ENCODE measurements at places on chromosomes 12 and 14. TPM values are rescaled to one million over a fixed set of nuclear protein-coding genes. Genes with fewer than 3 reads are reported as not detected.

The KRT6C gene
- total RNA-seq, result not detected

The APOF gene
- not detected for total RNA-seq

The TNFAIP2 gene
- total RNA-seq, result 155 TPM

The MARK3 gene
- 47.5 TPM for total RNA-seq

The SNAPC1 gene
- 26.4 TPM for total RNA-seq

The SLCO1A2 gene
- total RNA-seq, result not detected

The MYO1H gene
- not detected for total RNA-seq

The RND1 gene
- total RNA-seq, result 8.9 TPM

The CHURC1 gene
- 35.2 TPM for total RNA-seq

GRCh38 chr12:86663716-86664115, 407.5 kb upstream of the MGAT4C start:
- DNase-seq, result no peak

- no peak for DNase-seq
Observed at GRCh38 chr12:130013771-130014484, 110.1 kb upstream of the TMEM132D start.

DNA sequence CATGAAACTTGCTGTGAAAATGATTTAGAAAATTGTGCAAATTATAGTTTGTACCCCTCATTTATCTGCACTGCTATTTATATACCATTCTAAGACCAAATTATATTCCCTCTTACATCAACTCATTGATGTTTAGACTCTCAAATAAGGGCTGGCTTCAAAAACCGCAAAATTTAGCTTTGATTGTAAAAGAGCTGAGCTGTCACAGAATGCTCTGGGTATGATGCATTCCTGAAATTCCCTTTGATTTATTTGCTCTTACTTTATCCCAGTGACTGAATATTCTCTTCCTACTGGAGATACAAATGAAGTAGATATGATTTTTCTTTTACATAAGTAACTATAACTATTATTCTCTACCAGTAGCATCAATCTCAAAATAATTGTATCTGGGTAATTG, 78.0 kb upstream of the TMTC2 start:
- no peak for DNase-seq

GRCh38 chr12:25699454-25699853, 146.4 kb upstream of the LMNTD1 start:
- no peak for DNase-seq

DNA sequence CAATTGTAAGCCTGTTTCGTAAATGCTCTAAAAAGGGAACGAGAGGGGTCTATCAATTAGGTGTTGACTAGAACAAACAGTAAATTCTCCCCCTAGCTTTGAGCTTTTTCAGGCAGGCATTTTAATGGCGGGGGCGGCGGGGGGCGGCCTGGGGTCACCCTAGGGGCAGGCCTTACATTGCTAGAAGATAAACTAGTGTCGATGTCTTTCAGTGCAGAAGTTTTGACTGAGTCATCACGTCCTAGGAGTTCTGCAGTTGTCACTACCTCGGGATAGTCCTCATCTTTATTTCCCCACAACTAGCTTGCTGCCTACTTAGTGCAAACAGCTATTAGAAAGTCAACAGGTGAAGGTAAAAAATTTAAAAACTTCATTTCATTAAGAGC, 1.6 kb downstream of the ATP6V1D start:
- DNase-seq, result no peak

DNA sequence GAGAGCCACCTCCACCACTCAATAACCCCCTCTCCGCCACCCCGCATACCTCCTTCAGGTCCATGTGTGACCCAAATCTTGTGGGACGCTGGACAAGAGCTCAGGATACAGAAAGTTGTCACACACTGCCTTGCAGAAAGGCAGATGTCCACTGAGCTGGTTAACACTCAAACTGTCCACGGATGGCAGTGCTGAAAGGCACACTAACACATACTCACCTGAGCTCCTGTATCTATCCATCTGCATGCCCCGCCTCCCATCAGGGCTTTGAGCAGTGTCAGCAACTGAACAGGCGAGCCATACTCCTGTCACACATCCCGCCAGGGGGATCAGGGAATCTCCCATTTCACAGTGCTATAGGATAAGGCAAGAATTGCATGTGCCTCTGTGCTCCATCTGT, 642.0 kb downstream of the GALC start:
- DNase-seq, result no peak

DNA sequence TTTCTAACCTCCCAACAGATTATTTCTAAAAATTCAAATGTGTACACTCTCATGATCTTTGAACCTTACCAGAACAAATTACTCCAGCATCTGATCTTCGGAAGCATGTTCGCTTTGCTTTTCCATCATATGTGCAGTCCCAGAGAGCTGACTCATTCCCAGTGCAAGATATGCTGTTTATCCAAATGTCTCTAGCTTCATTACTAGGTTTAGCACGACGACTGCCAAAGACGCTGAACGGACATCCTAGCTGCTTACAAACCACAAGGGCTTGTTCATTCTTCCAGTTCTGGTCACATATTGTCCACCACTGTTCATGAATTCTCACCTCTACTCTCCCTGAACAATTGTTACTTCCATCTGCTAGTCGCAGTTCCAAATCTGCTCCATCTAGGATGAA, 40.5 kb downstream of the CD163L1 start:
- no peak for DNase-seq

DNA sequence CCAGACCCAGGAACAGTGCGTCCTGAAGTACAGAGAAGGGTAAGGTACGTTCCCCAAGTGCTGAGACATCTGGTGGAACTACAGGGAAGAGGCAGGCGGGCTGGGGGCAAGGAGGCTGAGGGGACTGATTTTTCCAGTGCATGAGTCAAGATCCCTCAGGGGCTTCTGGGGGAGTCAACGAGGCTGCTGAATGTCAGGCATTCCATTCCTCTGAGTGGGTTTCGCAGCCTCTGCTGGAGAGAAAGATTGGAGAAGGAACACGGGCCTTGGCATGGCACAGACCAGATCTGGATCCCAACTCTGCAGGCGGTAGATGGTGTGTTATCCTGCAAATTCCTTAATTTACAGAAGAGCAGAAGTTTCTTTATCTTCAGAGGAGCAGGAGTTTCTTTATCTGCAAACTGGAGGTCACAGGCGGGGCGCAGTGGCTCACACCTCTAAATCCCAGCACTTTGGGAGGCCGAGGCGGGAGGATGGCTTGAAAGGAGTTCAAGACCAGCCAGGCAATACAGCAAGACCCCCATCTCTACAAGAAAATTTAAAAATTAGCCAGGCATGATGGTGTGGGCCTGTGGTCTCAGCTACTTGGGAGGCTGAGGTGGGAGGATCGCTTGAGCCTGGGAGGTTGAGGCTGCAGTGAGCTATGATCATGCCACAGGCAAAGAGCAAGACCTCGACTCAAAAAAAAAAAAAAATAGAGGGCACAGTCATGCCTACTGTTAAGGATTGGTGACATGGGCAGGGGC, 132.6 kb upstream of the MAP1LC3B2 start:
- DNase-seq, result no peak

GRCh38 chr14:59698793-59699192, 122.2 kb upstream of the CCDC175 start:
- no peak for DNase-seq

- no peak for DNase-seq
Observed at GRCh38 chr12:55765736-55766290, 22.9 kb downstream of the GDF11 start.

GRCh38 chr14:35341751-35342488, 49.7 kb downstream of the PSMA6 start:
- DNase-seq, result no peak

DNA sequence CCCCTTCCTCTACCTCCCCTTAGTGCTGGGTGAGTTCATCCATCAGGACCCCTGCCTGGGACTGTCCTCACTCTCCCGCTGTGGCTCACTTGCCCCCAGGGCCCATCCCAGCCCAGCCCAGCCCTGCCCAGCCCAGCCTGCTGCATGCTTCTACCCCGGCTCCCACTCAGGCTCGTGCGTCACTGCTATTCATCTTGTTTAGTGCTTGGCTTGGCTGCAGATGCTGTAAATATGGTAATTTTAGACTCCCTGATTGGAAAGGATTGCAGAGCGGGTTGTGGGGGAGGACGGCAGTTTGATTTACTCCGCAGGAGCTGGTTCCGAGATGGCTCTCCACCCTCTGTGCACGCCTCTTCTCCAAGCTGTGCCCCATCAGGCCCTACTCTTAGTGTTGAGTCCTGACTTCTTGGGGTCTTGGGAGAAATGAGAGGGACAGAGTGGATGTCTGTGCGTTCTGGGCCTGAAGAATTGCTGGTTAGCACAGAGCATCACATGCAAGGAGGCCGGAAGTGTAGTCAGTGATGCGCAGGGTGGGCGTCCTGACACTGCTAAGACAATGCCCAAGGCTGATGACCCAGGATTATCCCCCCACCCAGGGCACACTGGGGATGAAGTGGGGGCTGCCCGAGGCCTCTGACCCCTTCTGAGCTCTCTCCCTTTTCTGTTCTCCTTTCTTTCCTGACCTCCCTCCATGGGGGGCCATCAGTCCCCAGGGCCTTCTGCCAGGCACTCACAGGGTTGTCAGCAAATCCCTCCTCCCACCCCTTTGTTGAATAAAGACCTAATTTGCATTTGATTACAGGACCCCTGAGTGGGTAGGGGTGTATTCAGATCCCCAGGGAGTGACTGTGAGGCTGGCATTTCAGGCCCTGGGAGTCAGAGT, 244.4 kb downstream of the ZFP36L1 start:
- DNase-seq, result no peak

DNA sequence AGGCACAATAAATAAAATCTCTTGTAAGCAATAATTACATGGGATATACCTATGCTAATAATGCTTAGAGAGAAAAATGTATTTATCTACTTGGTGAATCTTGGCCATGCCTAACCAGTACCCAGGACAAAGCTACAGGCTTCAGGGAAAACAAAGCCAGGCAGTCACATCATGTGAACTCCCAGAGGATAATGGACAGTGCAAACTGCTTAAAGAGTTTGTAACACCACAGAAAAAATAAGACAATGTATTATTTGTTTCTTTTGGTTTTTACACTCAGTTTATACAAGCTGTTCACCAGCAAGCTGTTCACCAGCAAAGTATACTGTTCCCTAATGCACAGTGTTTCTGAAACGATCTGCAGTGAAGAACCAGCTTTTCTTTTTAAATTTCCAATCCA, 38.0 kb downstream of the DICER1 start:
- DNase-seq, result no peak

- DNase-seq, result no peak
Observed at GRCh38 chr14:25178255-25178654, 128.3 kb upstream of the STXBP6 start.

- DNase-seq, result no peak
Observed at GRCh38 chr12:32693036-32693435, 13.9 kb downstream of the DNM1L start.

DNA sequence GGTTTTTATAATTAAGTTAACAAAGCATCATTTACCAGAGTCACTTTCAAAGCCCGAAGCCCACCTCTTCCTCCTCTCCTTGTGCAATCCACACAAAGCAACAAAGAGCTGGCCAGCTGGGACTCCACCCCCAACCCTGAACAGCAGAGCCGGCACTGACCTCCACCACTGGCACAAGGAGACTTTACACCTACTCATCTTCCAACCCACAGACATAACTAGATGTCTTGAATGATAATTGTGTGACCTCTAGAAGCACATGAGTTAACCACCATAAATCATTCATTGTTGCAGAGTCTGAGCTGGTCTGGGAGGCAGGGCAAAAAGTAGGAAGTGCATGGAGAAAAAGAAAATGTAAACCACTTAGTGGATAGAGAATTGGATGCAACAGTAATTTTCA, 72.2 kb downstream of the ST8SIA1 start:
- DNase-seq, result no peak

DNA sequence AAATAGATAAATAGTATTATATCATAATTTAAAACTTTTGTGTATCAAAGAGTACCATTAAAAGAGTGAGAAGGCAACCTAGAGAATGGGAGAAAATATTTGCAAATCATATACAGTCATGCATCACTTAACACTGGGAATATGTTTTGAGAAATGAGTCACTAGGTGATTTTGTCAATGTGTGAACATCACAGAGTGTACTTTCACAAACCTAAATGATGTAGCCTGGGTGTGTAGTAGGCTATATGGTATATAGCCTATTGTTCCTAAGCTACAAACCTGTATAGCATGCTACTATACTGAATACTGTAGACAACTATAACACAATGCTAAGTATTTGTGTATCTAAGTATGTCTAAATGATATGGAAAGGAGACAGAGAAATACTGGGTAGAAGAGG, 48.0 kb upstream of the ARID2 start:
- no peak for DNase-seq
